ENCODE measurements at places on chromosomes 2 and 18.
A peak's percentile ranks its signal among the peaks of the same experiment; 100 is the strongest.

DNA sequence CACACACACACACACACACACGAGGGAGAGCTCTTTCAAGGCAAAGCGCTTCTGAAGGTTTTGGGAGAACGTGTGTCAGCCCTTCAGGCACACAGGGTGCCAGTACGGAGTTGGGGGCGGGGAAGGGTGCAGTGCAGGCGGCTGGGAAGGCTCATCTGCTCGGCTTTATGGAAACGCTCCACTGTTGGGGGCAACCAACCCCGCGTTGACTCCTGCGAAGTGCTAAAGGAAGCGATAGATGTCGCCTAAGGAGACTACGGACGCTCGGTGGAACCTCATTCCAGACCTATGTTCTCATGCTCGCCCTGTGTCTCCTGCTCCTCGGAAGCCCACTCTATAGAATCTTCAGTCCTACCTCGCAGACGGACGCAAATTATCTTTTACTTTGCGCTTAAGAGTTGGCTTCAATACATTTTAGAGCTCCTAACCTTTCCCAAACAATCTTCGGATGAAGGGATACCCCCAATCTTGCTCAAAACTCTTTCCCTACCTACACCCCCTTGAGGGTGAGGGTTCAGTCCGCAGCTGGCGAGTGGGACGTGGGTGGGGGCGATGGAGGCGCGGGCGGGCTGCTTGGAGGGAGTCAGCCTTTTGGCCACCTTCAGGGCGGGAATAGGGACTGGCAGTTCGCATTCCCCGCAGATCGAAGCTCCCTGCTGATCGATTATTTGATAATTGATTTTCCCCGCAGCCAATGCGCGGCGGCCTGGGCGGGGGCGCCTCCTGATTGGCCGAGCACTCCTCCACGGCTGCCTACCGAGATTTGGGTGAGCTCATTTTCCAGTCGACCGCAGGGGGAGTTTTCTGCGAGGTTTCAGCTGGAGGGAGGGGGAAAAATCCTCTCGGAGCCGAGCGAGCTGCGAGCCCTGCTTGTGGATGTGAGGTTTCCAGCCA lies 1.9 kb upstream of the MEIS1 start:
- DNase-seq = peak; percentile 84

- no peak for DNase-seq
Measured at GRCh38 chr2:43326101-43326825, 99.9 kb upstream of the ZFP36L2 start.

DNA sequence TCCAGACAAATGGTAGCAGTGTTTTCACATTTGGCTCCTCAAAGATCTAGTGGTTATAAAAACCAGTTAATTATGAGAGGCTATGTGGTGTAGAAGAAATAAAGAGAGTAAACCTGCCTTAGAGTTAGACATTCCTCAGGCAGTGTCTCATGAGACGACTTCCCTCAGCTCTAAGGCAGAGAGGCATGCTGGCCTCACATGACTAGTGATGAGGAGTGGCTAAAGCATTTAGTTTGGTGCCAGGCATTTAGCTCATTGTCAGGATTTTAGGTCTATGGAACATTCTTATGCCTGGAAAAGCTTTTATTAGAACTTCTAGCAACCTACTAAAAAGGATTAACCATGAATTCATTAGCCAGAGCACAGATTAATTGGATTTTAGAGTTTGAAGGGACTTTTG lies 90.3 kb downstream of the RPRM start:
- DNase-seq = no peak

- DNase-seq = no peak
Measured at GRCh38 chr2:47803363-47803762, 20.4 kb downstream of the MSH6 start.

Measured in KG1 (cell line).